Common myeloid progenitor, CD34-positive (primary cell): ENCODE measurements at places on chromosomes 13 and 19.

DNA sequence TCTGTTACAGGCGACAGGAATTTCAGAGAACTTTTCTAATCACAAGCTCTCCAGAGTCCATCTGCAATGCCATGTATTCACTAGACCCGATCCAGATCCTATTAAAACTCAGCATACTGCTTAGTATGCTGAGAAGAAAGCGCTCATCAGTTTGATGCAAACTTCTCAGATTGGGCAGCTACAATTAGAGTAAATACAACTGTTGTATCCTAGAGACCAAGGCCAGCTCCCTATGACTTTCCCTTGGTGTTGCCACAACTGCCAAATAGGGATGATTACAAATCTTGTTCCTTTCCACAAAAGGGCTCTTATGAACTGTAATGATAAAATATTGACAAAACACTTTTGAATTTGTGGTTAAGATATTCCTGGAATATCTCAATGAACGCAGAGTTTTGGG lies 191.2 kb downstream of the SPRY2 start:
- DNase-seq, result no peak

DNA sequence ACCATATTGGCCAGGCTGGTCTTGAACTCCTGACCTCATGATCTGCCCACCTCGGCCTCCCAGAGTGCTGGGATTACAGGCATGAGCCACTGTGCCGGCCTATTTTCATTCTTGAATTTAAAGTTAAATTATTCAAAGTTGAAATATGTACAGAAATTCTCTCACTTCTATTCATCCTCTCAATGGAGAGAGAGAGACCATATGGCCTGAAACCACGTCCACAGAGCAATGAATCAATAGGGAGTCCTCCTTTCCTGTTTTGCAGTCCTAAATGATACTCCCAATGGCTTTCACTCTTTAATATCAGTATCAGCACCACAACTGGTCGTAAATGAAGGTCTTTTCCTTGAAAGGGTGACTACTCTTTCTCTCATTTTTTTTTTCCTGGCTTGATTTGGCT lies 30.5 kb upstream of the KCTD4 start:
- no peak for DNase-seq

DNA sequence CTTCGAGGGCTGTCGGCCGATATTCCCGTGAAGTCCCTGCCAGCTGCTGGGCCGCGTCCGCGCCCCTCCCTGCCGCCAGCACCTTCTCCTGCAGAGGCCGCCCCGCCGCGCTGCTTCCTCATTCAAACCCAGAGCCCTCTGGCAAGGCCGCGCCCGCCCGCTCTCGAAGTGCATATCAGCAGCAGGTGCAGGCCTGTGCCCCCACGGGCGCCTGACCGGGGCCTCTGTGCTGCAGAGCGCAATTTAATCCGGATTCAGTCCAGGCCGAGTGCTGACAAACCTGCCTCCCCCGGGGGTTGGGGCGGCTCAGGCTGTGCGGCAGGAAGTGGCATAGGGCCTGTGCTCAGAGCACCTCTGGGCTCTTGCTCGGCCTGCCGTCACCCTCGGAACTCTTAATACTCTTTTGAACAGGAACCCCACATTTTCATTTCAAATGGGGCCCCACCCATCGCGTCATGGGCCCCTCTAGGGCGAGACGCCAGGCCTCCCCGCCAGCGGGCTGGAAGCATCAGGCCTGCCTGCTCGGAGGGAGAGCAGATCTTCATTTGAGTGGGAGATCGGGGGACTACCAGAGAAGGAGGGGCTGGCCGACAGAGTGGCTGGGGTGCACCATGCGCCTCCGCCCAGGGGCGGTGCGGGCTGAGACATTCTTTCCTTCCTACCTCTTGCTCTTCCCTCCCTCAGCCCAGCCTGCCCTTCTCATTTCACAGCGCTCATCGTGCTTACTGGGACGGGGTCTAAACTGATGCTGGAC lies 125.7 kb downstream of the TNFRSF19 start:
- peak; percentile 75 for DNase-seq

DNA sequence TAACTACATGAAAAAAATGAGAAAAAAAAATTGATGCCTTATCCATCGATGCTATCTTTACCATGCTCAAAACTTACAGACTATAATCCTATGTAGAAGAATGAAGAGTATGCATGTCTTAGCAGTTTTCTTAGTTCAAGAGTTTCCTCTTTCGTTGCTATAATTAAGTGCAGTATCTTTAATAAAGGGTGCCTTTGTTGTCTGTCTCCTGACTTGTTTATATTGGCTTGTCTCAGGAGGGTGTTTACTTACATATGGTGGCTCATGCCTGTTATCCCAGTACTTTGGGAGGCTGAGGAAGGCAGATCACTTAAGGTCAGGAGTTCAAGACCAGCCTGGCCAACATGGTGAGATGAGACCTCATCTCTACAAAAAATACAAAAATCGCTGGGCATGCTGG lies 44.3 kb downstream of the MTMR6 start:
- DNase-seq, result no peak

DNA sequence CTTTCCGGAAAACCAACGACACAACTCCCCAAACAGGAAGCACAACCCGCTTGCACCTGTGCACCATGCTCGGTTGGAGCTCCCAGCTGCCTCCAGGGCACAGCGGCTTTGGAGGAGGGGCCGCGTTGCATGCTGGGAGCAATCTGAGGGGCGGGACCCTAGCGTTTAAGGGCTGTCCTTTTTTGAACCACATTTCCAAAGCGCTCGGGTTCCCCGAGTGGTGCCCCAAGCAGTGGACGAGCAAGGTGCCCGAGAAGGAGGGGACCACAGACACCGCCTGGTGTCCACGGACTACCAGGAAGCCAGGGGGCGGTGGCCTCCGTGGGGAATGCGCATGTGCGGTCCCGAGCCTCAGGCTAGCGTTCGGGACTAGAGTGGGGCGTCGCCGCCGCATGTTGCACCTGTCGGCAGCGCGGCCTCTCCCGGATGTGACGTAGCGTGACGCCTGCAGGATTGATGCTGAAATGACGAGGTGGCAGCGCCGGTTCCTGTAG lies 11.9 kb upstream of the ZNF57 start:
- peak; percentile 61 for DNase-seq

DNA sequence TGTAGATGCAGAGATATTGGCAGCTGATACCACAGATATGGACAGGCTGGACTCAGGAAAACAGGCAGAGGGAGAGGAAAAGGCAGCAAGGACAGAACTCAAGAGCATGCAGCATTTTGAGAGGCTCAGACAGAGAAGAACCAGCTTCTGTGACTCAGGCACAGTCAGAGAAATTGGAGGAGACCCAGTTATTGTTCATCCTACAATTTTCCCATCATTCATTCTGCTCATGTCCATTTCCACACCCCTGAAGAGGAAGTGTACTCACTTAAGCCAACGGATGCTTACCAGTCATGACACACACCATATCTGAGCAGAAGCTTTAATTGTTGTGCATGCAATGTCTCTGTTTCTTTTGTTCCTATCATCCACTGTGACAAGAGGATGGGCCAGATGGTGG lies 359.8 kb upstream of the HTR2A start:
- DNase-seq, result no peak

- peak; percentile 53 for DNase-seq
Observed at GRCh38 chr19:18768046-18768771, 22.9 kb downstream of the COMP start.

GRCh38 chr19:3483226-3483628 lies at the start of gene SMIM44:
SMIM44 (minus strand) TSS chr19:3483441; CDS start chr19:3483403, 38 bp downstream.
- no peak for DNase-seq

DNA sequence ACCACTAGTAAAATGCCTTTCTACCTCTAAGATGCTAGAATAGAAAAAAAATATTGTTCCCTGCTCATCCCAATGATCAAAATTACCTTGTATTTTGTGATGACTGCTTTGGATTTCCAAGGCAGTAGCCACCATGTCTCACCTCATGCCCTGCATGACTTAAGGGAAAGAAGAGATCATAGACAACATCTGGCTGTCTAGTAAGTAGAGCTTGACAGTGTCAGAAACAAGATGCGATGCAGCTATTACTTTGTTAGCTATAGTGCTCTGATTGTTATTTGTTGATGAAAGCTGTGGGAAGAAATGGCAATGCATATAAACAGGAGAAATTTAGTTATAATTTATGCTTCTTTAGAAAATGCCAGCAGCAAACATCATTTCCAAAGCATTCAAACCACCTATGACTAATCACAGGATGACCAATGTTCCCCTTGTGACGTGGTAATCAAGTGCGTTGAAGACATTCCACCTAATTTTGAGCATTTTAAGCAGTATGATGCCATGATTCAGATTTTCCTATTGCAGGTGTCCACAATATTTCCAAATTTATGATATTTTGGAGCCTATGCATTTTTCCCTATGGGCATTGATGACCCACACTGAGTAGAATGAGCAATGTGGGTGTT lies 308.3 kb downstream of the KCNRG start:
- DNase-seq, result no peak

DNA sequence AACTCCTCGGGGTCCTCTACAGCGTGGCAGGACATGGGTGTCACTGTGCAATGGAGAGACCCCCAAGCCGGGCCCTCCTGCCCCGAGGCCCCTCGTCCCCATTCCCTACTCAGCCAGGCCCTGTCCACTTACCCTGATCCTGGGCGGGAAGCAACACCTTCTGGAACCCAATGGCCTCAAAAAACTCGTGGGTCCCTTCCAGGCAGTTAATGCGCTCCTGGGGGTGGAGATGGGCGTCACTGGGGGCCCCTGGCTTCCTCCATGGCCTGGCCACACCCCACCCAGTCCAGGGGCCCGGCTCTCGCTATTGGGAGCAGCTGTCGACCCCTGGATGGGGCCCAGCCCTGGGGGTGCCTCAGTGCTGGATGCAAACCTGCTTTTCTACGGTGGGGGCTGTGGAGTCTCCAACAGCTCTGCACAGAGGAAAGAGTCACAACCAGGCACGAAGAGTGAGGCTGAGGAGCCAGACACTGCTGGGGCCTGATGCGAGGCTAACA lies 10.8 kb downstream of the UBXN6 start:
- DNase-seq, result no peak

GRCh38 chr13:42064259-42064658 lies 15.8 kb downstream of the DGKH start:
- no peak for DNase-seq

DNA sequence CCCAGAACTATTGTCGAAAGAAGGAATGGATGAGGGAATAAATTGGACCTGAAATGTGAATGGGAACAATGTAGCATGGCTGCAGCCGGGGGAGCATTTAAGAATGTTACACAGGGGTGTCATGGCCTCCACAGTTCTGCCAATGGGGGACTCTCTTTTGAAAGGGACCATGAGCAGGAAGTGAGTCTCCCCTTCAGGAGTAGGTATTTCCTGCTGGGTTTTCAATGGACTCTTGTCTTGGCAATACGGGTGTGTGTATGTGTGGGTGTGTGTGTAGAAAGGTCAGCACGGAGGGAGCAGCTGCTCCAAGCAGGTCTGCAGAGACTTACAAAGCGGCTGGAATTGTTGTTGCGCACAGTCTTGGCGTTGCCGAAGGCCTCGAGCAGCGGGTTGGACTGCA lies 24.4 kb downstream of the MYO1F start:
- DNase-seq, result peak; percentile 41

GRCh38 chr19:42422901-42423461 lies 4.2 kb downstream of the LIPE start:
- peak; percentile 79 for DNase-seq

GRCh38 chr13:110336681-110337080 lies 29.6 kb downstream of the COL4A2 start:
- no peak for DNase-seq

DNA sequence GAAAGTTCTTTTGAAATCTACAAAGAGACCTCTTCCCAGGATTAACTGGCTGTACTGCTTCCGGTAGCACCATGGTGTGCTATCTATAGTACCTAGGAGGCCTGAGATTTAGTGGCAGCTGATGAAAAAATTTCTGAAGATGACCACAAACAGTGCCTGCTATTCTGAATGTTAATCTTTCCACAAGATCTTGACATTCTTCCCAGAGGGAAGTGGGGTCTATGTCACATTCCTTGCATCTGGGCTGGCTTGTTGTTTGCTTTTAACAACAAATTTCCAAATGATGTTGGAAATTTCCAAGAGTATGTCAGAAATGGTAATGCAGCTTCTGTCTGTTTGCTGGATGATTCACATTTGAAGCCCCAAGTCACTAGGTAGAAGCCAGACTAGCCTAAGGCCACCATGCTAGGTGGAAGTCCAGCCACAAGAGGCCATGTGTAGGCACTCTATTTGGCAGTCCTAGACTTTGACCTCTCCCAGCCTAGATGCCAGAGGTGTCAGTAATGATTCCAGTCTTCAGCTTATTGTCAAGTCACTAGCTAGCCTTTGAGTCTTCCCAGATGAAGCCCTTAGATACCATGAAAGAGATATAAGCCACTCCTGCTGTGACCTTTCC lies 22.1 kb downstream of the SPART start:
- DNase-seq, result no peak

- DNase-seq, result no peak
Observed at GRCh38 chr13:39821977-39822376, 166.5 kb downstream of the COG6 start.

- DNase-seq, result no peak
Observed at GRCh38 chr19:15790096-15790495, 2.6 kb downstream of the OR10H5 start.

GRCh38 chr13:34864671-34865070 lies 77.4 kb upstream of the NBEA start:
- no peak for DNase-seq

DNA sequence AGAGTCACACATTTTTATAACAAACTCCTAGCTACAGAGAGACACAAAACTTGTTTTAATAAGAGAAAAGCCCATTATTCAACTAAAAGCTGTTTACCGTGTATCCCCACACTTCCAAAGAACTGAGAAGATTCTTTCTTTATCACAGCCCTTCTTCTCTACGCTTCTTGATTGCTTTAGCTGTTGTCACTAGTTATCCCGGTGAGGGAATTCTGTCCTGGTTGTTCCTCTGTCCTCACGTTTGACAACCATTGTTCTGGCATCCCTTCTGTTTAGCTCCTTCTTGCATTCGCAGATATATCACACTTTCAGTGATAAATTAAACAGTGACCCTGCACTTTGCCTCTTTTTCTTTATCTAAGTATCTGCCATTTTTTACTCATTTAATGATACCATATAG lies 1035.1 kb upstream of the PCDH20 start:
- DNase-seq, result no peak

- peak; percentile 54 for DNase-seq
Observed at GRCh38 chr19:35030257-35031071, at the start of gene SCN1B. SCN1B (plus strand) TSS chr19:35030470; CDS start chr19:35030821, 351 bp downstream.
